ENCODE measurements at places on chromosomes 3 and 15.

DNA sequence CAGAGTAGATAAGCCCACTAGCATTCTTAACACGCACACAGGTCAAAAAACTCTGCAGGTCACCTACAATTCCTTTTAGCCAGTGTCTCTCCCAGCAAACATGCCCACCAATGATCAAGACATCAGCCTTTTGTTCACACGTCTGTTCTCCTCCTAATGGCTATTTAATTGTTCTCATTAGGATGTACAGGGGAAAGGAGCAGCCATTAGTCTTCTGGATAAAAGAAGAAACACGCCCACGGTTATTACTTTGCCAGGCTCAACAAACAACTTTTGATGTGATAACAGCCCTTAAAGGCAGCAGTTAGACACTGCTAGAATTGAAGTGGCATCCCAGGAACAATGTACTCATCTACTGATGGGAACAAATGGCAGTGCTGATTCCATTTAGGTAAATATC lies 108.8 kb downstream of the NTRK3 start:
- no peak for DNase-seq

DNA sequence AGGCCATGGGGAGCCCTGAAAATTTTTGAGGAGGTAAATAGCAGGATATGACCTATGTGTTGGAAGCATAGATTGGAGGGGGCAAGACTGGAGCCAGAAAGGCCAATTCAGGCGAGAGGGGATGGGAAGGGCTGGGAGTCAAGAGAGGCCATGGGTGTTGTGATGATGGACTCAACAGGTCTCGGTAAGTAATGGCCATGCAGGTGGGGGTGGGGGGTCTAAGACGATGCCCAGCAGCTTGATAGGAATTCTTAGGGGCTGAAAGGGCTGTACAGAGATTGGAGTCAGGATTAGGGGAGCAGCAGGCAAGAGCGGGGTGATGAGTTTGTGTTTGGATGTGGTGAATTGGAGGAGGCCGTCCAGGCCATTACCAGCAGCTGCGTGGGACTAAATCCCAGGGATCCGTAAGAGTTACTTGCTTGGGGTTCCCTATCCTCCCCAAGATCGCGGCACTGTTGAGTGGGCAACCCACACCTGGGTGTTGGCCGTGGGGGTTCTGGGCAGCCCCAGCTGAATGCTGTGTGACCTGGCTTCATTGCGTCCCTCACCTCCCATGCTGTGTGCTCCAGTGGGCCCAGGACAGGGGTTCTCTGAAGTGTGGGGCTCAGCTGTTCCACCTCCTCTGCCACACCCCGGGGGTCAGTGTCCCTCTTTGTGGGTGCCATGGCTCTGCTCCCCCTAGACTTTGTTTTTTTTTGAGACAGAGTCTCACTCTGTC lies 41.8 kb upstream of the CHRNB4 start:
- no peak for DNase-seq

- no peak for DNase-seq
Measured at GRCh38 chr3:147701195-147701594, 292.0 kb downstream of the ZIC1 start.

GRCh38 chr15:50758712-50759205 lies 6.7 kb downstream of the SPPL2A start:
- no peak for DNase-seq

DNA sequence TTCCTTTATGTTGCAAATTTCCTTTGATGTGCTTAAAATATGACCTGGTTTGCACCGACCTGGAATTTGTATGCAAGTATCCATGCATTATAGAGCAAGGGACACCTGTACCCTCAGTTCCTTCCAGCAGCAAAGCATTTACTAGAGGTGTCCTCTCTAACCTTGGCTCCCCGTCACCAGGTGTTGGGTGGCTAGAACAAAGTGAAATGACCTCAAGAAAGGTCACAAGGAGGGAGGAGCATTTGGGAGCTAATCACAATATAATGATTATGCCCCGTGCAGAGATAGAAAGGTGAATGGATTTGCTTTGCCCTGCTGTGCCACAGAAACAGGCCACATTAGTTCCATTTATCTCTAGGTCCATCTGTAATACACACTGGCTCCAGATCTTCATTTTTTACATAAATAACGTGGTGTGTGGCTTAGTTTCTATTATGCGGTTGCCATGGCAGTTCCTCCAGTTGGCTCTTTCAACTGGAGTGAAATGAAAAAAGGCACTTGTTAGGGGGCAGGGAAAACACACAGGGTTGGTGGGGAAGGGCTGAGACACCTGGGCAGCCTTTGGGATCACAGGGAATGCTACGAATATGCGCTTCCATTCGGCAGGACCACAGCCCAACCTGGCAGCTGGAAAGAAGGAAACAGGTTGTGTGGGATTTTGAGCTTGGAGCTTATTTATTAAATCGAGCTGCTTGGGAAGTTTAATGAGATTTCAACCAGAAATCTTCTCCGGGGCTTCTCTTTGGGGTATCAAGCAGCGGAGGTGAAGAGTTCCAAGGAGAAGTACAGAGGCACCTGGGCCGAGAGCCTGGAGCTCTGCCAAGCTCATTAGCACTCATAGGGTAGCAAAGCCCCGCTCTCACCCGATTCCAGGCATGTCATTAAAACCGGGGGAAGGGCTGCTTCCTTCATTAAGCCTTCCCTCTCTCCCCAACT lies 233.5 kb upstream of the ST8SIA2 start:
- DNase-seq, result no peak

- no peak for DNase-seq
Measured at GRCh38 chr15:67690936-67691335, 134.4 kb upstream of the SKOR1 start.

- DNase-seq, result no peak
Measured at GRCh38 chr15:71335591-71335990, 220.3 kb downstream of the THSD4 start.

DNA sequence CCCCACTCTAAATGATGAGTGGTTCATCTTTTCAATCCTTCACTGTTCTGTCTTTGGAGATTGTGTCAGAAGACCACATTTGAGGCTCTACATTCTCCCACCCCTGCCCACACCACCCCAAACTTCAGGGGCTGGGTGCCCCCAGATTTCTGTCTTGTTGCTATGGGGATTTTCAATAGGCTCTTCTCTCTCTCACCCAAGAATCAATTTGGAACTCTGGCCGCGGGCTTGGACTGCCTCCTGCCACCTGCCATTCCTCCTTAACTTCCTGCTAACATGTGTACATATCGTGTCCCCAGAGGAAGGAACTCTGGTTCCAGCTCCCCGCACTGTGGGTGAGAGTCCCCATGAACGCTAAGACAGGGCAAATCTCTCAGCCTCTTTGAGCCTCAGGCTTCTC lies 67.4 kb upstream of the LARS2 start:
- no peak for DNase-seq

- DNase-seq, result no peak
Measured at GRCh38 chr3:194167480-194168282, 31.7 kb downstream of the HES1 start.

DNA sequence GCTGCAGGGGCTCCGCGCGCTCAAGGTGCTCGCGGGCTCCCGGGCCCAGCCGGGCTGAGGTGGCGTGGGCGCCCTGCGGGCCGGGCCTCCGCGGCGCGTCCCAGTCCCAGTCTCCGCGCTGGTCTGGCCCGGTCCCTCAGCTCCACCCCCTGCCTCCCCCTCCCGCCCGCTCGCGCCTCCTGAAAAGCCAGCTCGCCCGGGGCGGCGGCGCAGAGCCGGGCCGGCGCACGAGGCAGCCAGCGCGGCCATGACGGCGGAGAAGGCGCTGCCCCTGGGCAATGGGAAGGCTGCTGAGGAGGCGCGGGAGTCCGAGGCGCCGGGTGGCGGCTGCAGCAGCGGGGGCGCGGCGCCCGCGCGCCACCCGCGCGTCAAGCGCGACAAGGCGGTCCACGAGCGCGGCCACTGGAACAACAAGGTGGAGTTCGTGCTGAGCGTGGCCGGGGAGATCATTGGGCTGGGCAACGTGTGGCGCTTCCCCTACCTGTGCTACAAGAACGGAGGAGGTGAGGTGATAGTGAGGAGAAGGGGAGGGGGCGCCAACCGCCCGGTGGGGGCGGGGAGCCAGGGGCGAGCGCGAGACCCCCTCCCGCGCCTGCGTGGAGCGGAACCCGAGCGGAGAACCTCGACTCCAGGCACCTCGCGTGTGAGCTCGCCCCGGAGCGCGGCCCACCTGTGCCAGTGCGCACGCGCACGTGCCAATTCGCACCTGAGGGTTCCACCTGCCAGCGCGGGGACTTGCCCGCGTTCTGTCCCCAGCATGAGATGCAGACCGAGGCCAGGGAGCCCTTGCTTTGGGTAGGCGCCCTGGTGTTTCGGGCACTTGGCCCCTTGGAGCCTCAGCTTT lies at the start of gene SLC6A11:
Gene SLC6A11 (plus strand): TSS at position 210 of the 844 bp plus-strand sequence. CDS start 38 bp downstream, at position 248.
- DNase-seq, result no peak

GRCh38 chr3:172153335-172153861 lies 114.0 kb downstream of the FNDC3B start:
- peak; percentile 70 for DNase-seq

DNA sequence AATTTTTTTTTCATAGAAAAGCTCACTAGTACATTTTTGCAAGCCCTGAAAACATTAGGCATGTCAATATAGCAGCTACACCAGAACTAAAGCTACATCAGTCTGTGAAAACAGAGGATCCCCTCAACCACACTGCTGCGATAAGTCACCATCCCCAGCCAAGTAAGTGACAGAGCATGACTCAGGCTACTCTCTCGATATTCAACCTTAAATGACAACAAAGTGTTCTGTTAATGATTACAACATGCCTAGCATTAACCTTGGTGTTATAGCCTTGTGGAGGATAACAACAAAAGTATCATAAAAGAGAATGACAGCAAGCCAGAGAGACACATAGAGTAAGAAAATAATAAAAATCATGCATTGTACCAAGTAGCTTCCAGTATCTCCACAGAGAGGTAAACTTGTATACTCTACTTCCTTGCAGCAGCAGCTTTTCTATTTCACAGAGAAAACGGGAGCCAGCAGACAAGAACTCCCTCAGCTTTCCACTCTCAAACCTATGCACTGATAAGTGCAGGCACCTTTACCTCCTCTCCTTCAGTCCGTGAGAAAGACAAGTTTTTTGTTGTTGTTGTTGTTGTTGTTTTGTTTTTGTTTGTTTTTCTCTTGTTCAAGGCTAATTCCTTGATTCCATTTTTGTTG lies 76.6 kb downstream of the GBE1 start:
- DNase-seq, result no peak

- no peak for DNase-seq
Measured at GRCh38 chr3:40766396-40766795, 241.6 kb downstream of the ZNF621 start.
